ENCODE measurements at places on chromosomes 12 and 14.
A peak's percentile ranks its signal among the peaks of the same experiment; 100 is the strongest.

DNA sequence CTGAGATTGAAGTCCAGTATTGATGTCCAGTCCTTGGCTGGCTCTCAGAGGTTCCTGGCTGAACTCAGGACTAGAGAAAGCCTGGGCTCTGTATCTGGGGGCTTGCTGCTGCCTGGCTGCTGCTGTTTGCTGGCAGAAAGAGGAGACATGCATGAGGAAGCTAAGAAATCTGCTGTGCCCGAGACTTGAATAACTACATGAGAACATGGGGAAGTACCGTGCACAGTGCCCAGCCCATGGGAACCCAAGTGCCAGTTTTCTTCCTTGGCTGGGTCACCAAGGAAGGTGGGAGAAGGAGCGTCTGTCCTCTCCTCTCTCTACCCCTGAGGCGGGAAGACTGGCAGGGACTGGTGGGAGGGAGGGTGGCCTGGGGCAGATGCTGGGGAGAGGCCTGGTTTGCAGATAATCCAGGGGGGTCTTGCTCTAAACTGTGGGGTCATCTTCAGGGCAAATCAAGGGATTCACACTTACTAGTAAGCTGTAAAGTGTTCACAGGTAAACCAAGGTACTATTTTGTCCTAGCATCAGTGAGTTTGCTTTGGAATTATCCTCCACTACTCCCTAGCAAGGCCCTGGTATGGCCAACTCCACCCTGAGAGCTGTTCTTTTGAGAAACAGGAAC is 13.8 kb upstream of the ZFP36L1 start:
- no peak for DNase-seq

DNA sequence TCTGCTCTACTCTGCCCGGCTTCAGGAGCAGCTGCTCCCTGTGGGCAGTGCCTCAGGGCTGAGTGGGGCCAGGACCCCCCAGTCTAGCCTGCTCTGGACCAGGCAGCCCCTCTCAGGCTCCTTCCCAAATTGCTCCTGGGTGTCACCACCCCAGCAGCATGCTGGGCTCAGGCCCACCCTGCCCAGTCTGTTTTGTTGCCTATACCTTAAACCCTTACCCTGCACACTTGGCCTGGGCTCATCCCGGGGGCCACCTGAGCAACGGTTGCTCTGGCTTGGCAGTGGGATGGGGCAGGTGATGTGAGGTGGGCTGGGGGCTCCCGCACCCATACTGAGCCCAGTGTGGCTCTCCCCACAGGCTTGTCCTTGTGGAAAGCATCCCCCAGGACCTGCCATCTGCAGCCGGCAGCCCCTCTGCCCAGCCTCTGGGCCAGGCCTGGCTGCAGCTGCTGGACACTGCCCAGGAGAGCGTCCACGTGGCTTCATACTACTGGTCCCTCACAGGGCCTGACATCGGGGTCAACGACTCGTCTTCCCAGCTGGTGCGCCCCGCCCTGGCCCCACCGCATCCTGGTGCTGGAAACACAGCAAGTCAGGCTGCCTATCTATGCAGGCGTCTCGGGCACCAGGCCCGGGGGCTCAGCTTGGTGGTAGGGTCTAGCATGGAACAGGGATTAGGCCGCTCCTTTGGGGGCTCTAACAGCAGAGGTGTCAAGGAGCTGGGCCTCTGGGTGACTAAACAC is 3.9 kb downstream of the PLD4 start:
- DNase-seq, result no peak

DNA sequence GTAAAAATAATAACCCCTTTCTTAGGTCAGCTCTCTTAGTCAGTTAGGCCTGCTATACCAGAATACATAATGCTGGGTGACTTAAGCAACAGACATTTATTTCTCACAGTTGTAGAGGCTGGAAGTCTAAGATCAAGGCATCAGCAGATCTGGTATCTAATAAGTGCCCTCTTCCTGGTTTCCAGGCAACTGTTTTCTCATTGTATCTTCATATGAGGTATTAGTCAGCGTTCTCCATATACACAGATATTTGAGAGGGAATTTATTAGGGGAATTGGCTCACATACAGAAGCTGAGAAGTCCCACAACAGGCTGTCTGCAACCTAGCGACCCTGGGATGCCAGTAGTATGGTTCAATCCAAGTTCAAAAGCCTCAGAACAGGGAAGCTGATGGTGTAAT is 896.0 kb downstream of the GALC start:
- no peak for DNase-seq

DNA sequence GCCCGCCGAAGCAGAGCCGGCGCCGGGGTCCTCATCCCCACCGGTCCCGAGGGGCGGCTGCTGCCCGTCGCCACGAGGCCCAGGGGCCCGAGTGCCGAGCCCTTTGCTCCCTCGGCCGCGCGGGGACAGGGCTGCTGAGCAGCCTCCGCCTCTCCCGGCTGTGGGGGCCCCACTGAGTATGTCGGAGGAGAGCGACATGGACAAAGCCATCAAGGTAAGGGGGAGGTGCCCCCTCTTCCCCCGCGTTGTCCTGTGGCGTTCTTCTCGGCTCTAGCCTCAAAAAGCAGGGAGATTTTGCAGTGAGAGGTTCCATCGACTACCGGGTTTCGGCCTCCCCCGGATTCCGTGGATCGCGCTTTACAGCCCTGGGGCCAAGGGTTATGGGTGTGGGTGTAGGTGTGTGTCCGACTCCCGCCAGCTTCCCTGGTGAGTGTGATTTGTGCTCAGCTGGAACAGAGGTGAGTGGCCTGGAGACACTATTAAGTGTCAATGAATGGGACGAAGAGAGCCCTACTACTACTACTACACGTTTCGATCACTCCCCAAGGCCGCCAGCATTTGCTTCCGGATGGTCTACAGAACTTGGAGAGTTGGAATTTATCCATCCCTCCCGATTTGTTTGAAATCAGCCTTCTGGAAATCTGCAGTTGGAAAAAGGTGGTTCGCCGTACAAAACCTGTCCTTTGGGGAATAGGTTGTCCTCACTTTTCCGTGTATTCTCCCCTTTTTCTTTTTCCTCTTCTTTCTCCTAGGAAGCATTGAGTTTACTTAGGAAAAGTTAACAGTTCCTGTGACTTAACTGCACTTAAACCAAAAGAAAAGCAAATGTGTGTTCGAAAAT is 748 bp downstream of the MAPKAPK5 start:
- DNase-seq, result no peak

- no peak for DNase-seq
Observed at GRCh38 chr12:46362895-46363581, 9.5 kb downstream of the SLC38A2 start.

GRCh38 chr12:93886533-93887511 is 209.6 kb downstream of the CRADD start:
- DNase-seq, result no peak

- DNase-seq, result no peak
Observed at GRCh38 chr14:72479461-72479931, 414.4 kb downstream of the DPF3 start.

GRCh38 chr14:28676479-28676878 is 90.1 kb upstream of the FOXG1 start:
- no peak for DNase-seq

GRCh38 chr14:69259527-69260189 is at the start of gene GALNT16:
TSS of gene GALNT16 (plus strand) at chr14:69260158. CDS start at chr14:69260291, 133 bp downstream.
- DNase-seq, result no peak

GRCh38 chr12:38386205-38386985 is 69.8 kb downstream of the ALG10B start:
- no peak for DNase-seq

GRCh38 chr12:55940065-55940732 is 9.2 kb downstream of the DGKA start:
- DNase-seq, result peak; percentile 42

DNA sequence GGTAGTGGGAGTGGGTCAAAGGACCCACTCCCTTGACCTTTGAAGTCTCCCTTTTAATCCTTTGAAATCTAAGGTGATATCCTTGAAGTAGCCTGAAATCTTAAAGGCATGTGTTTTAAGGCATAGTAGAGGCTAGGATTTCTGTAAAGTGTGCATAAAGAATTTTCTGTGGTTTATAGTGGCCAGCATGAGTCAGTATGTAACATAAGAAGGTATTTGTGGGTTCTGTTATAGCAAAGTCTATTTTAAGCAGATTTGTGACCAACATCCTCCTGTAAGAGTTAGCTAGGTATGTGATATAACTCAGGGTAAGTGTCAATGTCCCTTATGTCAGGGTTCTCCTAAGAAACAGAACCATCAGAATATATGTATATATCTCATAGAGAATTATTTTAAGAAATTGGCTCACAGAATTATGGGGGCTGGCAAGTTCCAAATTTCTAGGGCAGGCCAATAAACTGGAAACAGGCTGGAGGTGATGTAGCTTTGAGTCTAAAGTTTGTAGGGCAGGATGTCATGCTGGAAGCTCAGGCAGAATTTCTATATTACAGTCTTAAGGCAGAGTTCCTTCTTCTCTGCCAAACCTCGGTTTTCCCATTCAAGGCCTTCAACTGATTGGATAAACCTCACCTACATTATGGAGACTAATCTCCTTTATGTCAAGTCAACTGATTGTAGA is 18.7 kb upstream of the EPYC start:
- DNase-seq, result no peak

DNA sequence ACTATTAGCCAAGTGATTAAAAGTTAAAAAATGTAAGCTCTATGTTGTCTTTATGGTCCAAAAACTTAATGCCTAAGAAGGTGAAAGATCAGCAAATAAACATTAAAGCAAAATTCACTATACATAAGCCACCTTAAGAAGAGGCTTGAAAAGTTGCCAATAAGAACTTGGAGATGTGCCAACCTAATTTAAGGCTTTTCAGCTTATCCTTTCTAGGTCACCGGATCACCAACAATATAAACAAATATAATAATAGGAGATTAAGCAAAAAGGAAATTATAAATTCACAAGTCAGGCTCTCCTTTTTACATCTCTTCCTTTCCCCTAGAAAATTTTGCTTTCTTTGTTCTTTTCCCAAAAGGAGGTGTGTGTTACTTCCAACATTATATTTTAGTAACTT is 30.9 kb downstream of the SLC2A3 start:
- no peak for DNase-seq

DNA sequence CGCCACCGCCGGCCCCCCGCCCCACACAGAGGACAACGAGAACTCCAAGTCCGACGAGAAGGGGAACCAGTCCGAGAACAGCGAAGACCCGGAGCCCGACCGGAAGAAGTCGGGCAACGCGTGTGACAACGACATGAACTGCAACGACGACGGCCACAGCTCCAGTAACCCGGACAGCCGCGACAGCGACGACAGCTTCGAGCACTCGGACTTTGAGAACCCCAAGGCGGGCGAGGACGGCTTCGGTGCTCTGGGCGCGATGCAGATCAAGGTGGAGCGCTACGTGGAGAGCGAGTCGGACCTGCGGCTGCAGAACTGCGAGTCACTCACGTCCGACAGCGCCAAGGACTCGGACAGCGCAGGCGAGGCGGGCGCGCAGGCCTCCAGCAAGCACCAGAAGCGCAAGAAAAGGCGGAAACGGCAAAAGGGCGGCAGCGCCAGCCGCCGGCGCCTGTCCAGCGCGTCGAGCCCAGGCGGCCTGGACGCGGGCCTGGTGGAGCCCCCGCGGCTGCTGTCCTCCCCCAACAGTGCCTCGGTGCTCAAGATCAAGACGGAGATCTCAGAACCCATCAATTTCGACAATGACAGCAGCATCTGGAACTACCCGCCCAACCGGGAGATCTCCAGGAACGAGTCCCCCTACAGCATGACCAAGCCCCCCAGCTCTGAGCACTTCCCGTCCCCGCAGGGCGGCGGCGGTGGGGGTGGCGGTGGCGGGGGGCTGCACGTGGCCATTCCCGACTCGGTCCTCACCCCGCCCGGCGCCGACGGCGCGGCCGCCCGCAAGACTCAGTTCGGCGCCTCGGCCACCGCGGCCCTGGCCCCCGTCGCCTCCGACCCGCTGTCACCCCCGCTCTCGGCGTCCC is 150.9 kb downstream of the EGLN3 start:
- no peak for DNase-seq

- DNase-seq, result no peak
Observed at GRCh38 chr14:82412545-82412944, 878.9 kb upstream of the SEL1L start.

DNA sequence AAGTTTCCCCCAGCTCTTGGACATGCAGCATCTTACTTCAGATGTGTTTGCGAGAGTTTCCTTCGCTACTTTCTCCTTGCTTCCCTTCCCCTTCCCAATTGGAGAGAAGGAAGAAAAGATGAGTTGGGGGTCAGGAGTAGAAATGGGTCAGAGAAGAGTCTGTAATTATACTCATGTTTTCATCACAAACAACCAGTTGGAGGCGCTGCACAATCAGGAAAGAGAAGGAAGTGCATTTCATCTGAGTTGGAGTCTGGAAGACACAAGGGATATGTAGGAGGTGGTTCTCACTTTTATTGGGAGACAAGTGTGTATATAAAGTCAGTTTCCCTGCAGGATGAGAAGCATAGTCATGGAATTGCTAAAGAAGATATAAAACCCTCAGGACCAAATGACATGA is 31.3 kb upstream of the VSX2 start:
- DNase-seq, result no peak

DNA sequence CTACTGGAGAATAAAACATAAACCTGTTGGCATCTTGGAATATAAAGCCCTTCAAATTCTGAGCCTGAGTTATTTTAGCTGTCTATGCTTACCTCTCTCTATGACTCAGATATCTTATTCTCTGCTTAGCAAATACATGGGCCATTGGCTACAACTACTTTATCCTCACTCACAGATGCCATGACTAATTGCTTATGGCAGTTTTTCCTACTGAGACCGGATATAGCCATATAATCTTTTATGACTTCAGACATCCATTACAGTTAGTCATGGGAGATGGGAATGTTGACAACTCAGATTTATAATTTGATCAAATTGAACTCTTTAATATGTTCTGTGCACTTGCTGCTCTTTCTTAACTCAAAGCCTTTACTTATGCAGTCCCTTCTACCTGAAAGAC is 502.4 kb upstream of the ATP2B1 start:
- no peak for DNase-seq

DNA sequence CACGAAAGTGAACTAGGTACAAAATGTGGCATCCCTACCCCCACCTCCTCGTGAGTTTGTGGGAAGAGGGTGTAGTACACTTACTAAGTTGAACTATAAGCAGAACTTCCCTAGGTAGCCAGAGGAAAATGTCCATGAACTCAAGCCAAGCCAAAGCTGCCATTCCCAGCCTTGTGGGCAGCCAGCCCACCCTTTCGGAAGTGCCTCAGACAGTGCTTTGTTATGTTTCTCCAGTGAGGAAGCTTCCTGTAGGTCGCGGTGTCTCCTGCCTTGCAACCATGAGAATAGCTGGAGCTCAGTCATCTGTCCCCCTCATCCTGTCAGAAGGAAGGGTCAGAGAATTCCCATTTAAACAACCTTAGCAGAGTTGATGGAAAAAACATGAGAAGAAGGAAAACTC is 266.9 kb downstream of the DUSP6 start:
- no peak for DNase-seq

GRCh38 chr12:112823582-112824149 is 32.1 kb downstream of the RPH3A start:
- DNase-seq, result no peak

GRCh38 chr12:26274441-26275312 is 79.3 kb downstream of the SSPN start:
- no peak for DNase-seq

DNA sequence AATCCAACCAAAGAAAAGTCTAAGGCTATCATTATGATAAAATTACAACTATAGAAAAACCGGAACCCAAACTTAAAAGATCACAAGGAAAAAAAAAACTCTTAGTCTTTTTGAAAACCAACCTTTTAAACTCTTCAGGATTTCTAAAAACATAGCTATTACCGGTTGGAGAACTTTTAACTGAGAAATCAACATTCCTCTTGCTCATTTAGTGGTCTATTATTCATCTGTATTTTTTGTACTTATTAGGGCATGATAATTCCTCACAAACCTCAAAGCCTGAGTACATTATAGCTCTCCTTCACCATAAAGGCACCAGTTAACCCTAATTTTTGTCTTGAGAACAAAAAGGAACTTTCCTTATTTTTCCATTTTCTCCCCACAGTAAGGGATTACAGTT is 10.4 kb downstream of the LUM start:
- DNase-seq, result no peak

GRCh38 chr14:24198814-24199524 is 3.7 kb upstream of the TM9SF1 start:
- no peak for DNase-seq

Measured in NCI-H2081 treated with DMSO at 0.1 percent for 48 hours (cell line).